ENCODE measurements at places on chromosomes 11 and 22.

- DNase-seq = no peak
Measured at GRCh38 chr22:39960791-39961746, 872 bp downstream of the TMA7B start.

DNA sequence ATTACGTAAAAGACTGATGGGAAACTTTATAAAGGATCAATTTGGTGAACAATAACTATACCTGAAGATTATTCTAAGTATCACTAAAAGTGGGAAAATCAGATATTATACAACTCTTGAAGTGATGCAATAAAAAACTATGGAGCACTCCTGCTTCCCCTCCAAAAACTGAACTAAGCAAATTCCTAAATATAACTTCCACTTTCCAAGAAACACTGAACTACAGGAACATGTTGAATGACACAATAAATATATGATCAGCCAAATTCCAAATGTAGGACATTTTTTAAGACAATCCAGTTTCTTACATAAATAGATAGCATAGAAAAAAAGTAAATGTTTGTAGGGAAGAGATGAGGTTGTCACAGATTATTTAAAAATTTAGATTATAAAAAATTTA lies 102.1 kb upstream of the APOA1 start:
- DNase-seq = no peak

GRCh38 chr22:49425356-49425755 lies 402.3 kb downstream of the BRD1 start:
- no peak for DNase-seq

- DNase-seq = no peak
Measured at GRCh38 chr11:114953039-114953438, 274.7 kb downstream of the NXPE2 start.

- DNase-seq = no peak
Measured at GRCh38 chr11:72642043-72642883, 32.0 kb downstream of the PDE2A start.
